ENCODE measurements at places on chromosomes 7 and 10.

DNA sequence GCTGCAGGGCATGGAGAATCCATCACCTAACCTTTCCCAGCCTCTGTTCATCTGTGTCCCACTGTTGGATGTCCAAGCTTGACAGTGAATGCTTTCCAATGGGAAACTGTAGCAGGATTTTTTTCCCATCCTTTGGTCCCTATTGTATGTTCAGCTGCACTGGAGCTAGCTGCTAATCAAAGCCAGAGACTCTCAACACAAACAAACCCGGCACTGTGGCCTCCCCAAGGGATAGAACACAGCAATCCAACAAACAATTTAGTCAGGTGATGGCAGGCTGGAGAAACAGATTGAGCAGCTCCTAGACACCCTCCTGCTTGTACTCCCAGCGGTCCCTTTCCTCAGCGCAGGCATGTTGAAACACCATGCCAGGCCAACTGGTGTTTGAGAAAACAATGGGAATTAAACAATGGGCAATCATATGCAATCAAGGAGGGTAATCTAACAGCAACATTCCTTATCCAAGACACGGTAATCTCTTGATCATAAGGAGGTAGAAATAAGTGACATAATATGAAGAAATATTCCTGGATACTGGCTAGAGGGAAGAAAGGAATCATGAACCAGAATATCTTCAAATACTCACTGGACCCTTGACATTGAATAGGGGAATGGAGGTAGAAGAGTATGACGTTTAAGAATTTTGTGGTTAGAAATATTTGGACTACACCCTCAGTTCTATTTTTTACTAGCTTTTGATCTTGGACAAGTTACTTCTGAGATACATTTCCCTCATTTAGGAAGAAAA, 15.0 kb downstream of the PTN start:
- DNase-seq: no peak
- H3K4me3 ChIP-seq: no peak overlapping the region
- H3K27ac ChIP-seq: no peak overlapping the region
- H3K4me1 ChIP-seq: no peaks in the 10 kb centered on the region
- no peaks in the 10 kb centered on the region for H3K36me3 ChIP-seq

DNA sequence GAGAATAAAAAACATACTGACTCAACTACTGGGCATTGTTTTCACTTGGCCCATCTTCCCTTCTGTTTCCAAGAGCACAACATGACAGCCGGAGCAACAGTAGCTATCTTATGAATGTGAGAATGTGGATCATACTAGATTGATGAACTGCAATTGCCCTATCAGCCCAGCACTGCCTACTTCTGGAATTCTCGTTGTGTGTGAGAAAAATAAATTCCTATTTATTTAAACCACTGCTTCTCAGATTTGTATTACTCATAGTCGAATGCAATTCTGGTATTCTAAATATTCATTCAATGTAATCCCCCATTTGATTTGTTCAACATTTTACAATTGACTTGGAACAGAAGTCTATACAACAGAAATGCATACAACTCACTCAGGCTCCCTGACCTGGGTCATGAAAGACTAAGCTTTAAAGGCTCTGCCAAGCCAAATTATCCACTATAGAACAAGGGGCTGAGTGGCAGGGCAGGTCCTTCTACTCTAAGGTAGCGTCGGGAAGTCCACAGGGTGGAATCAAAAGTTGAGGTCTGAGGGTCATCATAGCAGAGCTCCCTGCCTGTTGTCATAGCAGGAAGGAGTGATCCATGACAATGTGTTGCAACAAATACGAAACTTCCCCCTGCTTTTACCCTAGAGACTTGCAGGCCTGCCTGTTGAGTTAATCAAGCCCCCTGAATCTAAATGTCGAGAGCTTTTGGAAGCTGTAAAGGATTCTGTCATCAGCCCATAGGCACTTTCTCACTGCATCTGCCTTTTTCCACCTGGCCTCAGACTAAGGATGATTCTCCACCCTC, 12.4 kb upstream of the JAZF1 start:
- no peaks in the 10 kb centered on the region for H3K36me3 ChIP-seq
- no peak overlapping the region for H3K27ac ChIP-seq
- no peak for DNase-seq
- H3K27me3 ChIP-seq: no peaks in the 10 kb centered on the region

DNA sequence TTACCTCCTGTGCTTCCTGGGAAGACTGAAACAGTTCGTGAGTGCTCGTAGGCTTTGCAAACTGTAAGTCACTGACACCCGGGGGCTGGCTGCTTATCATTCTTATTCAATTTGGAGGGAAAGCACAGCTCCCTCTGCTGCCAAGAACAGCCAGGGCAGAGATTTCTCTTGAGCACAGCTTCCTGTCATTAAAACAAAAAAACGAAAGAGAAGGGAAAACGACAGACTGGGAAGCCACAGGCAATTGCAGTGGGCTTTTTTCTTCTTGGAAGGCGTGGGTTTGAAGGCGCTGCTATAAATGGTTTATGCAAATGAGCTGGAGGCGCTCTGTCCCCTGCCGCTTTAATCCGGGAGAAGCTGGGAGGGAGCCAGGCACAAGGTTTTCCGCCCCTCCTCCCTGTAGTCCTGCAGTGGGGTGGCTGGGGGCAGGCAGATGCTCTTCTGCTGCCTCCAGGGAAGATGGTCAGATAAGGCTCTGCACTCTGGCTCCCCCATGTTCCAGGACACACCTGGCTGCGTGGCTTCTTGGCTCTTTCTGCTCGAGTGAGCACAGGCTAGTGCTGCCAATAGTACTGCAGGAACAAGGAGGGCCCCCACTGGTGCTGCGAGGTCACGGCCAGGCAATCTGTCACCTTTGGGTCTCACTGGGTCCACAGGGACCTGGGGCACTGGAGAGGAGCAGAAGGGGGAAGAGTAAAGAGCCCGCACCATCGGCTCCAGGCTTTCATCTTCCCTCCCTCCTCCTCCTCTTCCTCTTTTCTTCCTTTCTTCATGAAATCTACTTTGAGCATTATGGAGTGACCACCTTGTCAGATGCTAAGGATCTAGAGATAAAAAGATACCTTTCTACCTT, 49.5 kb downstream of the NEURL1 start:
- H3K36me3 ChIP-seq: no peaks in the 10 kb centered on the region
- no peak overlapping the region for H3K27ac ChIP-seq
- no peak overlapping the region for H3K4me3 ChIP-seq
- H3K4me1 ChIP-seq: no peaks in the 10 kb centered on the region
- DNase-seq: peak; percentile 35

GRCh38 chr7:44221231-44221791, 20.5 kb downstream of the YKT6 start:
- H3K4me3 ChIP-seq: no peak overlapping the region
- peaks cover 21% of the 10 kb centered on the region for H3K4me1 ChIP-seq
- no peaks in the 10 kb centered on the region for H3K27me3 ChIP-seq

- DNase-seq: no peak
- H3K4me1 ChIP-seq: no peaks in the 10 kb centered on the region
- no peaks in the 10 kb centered on the region for H3K27me3 ChIP-seq
- H3K27ac ChIP-seq: no peak overlapping the region
These were observed 7.8 kb downstream of the LIPF start for GRCh38 chr10:88672041-88672440.

DNA sequence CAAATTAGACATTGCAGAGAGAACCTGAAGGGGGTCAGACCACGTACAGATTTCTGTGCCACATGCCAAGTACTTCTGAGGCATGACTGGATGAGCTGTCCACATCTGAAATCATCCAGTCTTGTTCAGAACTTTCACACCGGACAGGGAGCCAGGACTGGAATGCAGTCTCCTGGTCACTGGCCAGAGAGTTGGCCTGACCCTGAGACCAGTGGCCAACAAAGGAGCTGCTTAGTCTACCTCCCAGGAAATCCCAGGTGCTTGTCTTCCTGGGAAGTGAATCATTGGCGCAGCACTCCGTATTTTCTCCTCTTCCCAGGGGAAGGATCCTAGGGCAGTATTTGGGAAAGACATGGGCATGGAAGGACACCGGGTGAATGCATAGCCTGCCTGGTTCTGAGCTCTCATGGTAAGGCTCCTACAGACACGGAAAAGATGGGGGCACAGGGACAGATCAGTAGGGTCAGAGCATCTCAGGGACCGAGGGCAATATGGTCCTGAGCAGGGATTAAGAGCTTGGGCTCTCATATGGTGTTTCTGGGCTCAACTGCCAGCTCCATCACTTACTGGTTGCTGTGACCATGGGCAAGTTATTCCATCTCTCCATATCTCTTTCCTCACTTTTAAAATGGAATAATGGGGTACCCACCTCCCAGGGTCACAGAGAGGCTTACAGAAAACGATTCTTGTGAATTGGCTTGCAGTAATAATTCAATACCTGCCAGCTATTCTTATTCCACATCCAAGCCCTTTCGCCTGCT, 1.3 kb upstream of the SCD start:
- peaks cover 18% of the 10 kb centered on the region for H3K4me1 ChIP-seq
- H3K36me3 ChIP-seq: peaks cover 36% of the 10 kb centered on the region
- no peaks in the 10 kb centered on the region for H3K27me3 ChIP-seq
- H3K4me3 ChIP-seq: peak overlapping the region; percentile 78
- H3K27ac ChIP-seq: peak overlapping the region; percentile 91
- no peak for DNase-seq

- no peak overlapping the region for H3K27ac ChIP-seq
- DNase-seq: no peak
- H3K4me1 ChIP-seq: no peaks in the 10 kb centered on the region
- peaks cover 10% of the 10 kb centered on the region for H3K27me3 ChIP-seq
These were observed 88.7 kb downstream of the SLIT1 start for GRCh38 chr10:97097084-97097433.

DNA sequence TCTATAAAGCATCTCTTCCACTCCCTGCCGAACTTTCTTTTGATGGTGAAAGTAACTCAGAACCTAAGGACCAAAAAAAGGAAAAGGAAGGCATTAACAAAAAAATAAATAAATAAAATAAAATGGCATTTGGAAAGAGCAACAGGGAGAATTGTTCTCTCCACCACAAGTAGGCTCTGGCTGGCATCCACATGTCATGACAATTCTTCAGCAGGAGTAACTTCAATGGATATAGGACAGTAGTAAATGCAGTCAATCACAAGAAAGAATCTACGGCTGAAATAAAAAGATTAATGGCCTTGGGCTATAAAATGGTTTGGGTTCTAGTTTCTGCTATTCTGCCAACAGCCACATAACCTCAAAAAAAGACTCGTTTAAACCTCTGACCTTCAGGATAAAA, 23.9 kb downstream of the NCAPG2 start:
- H3K27ac ChIP-seq: no peak overlapping the region
- no peaks in the 10 kb centered on the region for H3K27me3 ChIP-seq
- peaks cover 90% of the 10 kb centered on the region for H3K36me3 ChIP-seq

- peaks cover 7% of the 10 kb centered on the region for H3K36me3 ChIP-seq
- H3K4me3 ChIP-seq: no peak overlapping the region
- peak overlapping the region; percentile 46 for H3K27ac ChIP-seq
- H3K4me1 ChIP-seq: peaks cover 40% of the 10 kb centered on the region
- H3K27me3 ChIP-seq: no peaks in the 10 kb centered on the region
- no peak for DNase-seq
These were observed 118.7 kb downstream of the PARD3 start for GRCh38 chr10:34696423-34696822.

DNA sequence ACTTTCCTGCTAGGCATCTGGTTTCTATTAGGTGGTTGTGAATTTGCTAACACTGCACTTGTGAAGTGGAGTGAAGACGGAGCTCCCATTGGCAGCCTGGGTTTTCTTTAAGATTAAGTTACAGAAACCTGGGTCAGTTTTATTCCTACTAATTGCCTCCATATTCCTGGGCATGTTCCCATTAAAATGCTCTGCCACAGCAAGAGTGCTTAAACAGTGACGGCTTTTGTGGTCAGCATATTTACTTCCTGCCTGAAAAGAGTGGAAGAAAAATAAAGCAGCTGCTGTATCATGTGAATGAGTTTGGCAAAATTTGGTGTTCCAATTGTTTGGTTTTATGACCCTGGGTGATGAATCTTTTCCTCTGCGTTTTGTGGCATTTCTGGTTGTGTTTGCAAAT, 96.9 kb upstream of the PLXDC2 start:
- no peaks in the 10 kb centered on the region for H3K27me3 ChIP-seq
- H3K4me3 ChIP-seq: no peak overlapping the region
- no peak for DNase-seq
- no peak overlapping the region for H3K27ac ChIP-seq

GRCh38 chr7:109844362-109844761, 1246.6 kb upstream of the LRRN3 start:
- no peaks in the 10 kb centered on the region for H3K36me3 ChIP-seq
- DNase-seq: no peak
- no peaks in the 10 kb centered on the region for H3K4me1 ChIP-seq
- H3K27me3 ChIP-seq: no peaks in the 10 kb centered on the region
- H3K27ac ChIP-seq: no peak overlapping the region

DNA sequence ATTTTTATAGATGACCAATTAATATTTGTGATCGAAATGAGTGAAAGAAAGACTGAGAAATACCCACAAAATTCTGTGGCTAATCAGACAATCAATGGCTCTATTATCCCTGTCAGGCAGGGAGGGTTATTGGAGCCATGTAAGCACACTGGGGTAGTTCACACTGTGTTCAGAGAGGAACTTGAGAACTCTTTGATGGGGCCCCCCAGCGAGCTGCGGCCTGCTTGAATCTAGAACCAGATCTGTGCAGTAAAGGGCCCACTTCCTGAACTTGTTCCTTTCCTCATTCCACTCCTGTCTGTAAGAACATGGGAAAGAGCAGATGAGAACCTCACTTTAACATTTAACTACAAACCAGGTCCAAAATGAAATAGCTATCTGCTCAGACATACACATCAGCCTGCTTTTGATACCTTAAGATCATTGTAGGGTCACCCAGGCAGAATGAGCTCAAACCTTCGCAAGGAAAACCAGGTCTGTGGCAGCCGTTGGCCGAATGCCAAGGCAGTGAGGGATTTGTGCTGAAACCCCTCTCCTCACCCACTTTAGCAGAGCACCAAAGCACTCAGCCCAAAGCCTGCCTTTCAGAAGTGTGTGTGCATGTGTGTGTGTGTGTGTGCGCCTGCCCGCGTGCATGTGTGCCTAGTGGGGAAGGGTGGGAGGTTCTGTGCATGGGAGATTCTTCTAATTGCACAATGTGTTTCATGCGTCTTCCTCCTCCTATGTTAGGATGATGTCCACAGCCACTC, 365.6 kb upstream of the MGMT start:
- no peak overlapping the region for H3K27ac ChIP-seq
- no peaks in the 10 kb centered on the region for H3K4me1 ChIP-seq
- DNase-seq: no peak
- H3K36me3 ChIP-seq: no peaks in the 10 kb centered on the region
- no peaks in the 10 kb centered on the region for H3K27me3 ChIP-seq
- H3K4me3 ChIP-seq: no peak overlapping the region

GRCh38 chr7:127035203-127035849, 217.4 kb downstream of the GRM8 start:
- DNase-seq: no peak
- H3K27ac ChIP-seq: no peak overlapping the region
- no peaks in the 10 kb centered on the region for H3K36me3 ChIP-seq
- no peaks in the 10 kb centered on the region for H3K4me1 ChIP-seq
- H3K27me3 ChIP-seq: no peaks in the 10 kb centered on the region

GRCh38 chr10:84798312-84798711, 469.9 kb downstream of the CCSER2 start:
- H3K27ac ChIP-seq: no peak overlapping the region
- no peaks in the 10 kb centered on the region for H3K36me3 ChIP-seq
- H3K4me1 ChIP-seq: no peaks in the 10 kb centered on the region
- no peaks in the 10 kb centered on the region for H3K27me3 ChIP-seq

- H3K36me3 ChIP-seq: no peaks in the 10 kb centered on the region
- no peaks in the 10 kb centered on the region for H3K4me1 ChIP-seq
- no peaks in the 10 kb centered on the region for H3K27me3 ChIP-seq
- no peak for DNase-seq
- H3K27ac ChIP-seq: no peak overlapping the region
These were observed 560.0 kb upstream of the GALNT17 start for GRCh38 chr7:70571961-70572360.

All from RWPE2 (cell line).